ENCODE measurements at places on chromosomes 11 and 22.

- no peak for DNase-seq
These were observed 49.4 kb downstream of the BID start for GRCh38 chr22:17724678-17725499.

DNA sequence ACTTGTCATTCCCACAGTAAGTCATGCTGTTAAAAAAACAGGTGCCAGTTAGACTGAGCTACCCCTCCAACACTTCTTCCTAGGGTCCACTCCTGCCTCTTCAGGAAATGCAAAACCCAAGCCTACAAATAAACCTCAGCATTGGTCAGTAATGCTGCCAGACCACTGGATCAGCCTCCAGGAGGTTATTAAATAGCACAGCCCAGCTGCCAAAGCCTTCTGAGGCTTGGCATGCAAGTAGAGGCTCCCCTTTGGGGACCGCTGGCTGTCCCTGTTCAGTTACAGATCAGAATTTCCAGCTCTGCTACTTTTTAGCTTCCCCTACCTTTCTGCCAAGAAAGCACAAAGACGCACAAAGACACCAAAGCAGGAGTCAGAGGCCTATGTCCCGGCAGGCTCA, 33.3 kb downstream of the ABTB2 start:
- no peak for DNase-seq

DNA sequence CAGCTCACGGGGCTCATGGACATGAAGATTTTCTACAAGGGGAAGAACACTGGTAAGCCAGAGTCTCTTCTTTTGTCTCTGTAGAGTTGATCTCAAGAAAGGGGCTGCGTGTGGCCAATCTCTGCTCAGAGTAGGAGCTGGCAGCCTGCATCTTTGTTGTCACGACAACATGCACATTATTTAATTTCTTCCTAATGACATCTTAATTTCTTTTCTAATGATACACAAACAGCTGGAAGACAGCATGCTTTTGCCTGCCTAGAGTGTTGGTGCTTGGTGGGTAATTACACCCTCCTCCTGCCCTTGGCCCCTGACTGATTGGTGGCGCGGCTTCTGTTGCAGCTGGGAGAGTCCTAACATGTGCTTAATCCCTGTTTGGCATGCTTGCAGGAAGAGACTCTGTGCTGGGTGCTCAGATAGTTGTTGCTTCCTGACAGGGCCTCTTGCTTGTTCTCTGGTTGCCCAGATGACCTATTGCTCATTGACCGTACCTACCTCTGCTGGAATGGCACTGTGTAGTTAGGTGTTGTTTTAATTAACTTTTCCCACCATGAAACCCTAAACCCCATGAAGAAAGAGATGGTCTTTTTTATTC, 106.9 kb upstream of the SORL1-AS1 start:
- DNase-seq = no peak

GRCh38 chr22:24335496-24335895, 64.9 kb downstream of the SPECC1L start:
- no peak for DNase-seq

DNA sequence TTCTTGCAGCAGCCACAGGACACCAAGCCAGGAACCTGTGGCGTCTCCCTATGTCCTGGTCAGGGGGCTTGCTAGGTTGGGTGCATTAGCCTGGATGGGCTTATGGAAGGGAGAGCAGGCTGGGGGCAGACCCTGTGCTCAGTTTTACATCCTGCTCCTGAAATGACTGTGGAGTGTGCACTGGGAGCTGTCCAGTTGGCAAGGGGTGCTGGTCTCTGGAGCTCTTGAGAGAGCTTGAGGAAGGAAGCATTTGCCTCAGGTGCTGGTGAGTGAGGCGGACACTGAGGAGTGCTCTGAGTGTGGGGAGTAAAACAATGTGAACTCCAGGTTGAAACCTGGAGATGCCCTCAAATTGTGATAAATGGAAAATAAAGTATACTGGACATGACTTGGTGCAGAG, 3.4 kb downstream of the SCGB1D4 start:
- DNase-seq = no peak

DNA sequence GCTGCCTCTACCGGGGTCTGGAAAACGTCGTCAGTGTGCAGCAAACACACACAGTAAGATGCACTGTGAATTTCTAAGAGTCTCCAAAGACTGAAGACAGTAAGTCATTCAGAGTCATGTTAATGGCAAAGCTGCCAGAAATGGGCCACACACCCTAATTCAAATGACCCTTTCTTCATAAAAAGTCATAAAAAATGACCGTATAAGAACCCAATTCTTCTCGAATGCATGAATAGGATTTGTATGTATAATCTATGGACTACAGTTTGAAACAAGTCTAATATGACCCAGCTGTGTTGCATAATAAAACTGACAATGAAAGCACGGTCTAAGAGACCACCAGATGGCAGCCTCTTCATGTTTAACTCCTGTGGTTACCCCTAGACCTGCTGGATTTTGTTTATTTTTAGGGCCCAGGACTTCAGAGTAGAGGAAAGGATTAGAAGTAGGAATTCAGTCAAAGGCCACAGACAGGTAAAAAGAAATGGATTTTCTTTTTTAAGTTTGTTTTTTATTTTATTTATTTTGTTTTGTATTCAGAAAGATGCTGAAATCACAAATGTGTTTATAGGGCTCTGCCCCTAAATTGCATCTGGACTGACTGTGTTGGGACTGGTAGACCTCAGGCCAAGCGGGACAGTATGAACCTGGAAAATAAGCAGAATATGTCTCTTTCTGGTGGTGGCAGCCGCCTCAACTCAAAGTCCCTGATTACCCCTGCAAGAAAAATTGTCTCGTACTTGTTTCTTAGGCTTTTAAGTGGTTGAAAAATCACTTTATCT, 32.1 kb upstream of the SLC5A12 start:
- DNase-seq = peak; percentile 54

GRCh38 chr11:111851636-111852035, 19.7 kb downstream of the ALG9 start:
- DNase-seq = no peak

GRCh38 chr11:12815931-12816494, 141.8 kb downstream of the TEAD1 start:
- no peak for DNase-seq

DNA sequence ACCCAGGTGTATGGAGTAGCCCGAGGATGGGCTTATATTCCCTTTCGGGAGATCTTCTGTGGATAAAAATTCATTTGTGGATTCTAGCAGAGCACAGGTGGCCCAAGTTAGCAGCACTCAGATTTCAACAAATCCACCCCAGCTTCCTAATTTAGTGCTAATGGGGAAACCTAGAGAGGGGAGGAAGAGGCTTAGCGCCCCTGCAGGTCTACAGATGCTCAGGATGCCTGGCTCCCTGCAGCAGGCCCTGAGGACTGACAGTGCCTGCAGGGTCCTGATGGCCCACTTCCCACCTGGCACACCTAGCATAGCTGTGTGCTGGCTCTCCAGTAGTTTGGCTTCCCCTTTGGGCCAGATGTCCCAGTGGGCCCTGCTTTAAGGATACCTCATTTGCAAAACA, 6.5 kb downstream of the DGAT2 start:
- no peak for DNase-seq

GRCh38 chr11:59629996-59630395, 14.4 kb upstream of the OSBP start:
- DNase-seq = no peak

GRCh38 chr11:82756765-82757639, 23.3 kb upstream of the FAM181B start:
- DNase-seq = peak; percentile 57

DNA sequence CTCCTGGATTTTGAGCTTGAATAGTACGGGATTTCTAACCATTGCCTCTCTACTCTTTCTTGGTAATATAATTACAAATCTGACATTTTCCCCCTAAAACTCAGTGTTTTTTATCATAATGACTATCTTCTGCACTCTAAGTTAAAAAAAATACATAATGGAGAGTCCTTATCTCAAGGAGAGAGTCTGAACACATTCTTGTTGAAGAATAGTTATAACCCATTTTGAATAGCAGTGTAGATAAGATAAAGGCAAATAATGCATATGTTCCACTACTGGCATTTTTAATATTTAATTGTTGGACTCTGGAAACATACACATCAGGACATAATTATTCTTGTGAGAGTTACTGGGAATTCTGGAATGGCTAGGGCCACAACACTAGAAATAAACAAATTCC, 456.5 kb upstream of the ANO5 start:
- DNase-seq = no peak

DNA sequence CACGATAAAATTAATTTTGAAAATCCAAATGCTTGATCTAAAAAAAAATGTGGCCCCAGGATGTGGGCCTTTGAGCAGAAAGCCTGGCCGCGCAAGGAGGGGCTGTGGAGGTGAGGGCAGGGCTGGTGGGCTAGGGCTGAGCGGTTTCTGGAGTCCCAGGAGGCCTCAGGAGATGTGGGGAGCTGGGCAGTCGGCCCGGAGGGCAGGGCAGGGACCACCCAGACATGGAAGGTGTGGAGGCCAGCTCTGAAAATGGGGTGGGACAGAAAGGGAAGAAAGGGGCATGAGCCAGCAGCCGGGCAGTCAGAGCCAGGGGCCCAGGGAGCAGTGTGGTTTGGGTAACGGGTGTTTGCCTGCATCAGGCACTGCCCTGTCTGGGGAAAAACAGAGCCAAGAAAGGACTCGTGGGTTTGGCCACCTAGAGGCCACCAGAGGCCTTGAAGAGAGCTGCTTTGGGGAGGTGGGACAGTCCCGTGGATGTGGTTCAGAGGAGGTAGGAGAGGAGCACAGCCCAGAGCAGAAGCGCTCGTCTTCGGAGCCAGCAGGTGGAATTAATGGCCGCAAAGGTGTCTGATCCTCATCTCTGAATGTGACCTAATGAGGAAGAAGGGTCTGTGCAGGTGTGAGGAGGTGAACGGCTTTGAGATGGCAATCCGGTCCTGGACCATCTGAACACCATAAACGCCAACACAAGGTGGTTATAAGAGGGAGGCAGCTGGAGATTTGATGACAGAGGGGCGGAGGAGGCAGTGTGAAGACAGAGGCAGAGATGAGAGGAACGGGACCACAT, 50.2 kb downstream of the IGF2 start:
- DNase-seq = no peak

DNA sequence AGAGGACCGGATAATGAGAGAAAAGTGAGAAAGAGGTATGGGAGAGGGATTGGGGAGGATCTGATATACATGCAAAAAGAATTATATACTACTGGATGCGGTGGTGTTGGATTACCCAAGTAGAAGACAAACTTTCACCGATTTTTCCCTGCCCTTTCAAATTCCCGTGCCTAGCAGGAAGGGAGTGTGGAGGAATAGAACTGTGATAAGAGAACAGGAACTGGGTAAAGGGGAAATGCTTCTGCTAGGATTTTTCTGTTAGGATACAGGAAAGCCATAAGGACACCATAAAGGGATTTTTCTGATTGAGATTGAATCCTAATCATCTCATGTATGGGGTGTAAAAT, 480 bp upstream of the MTMR2 start:
- no peak for DNase-seq

- peak; percentile 74 for DNase-seq
These were observed 658 bp upstream of the ARFGAP2 start for GRCh38 chr11:47177229-47177845.

DNA sequence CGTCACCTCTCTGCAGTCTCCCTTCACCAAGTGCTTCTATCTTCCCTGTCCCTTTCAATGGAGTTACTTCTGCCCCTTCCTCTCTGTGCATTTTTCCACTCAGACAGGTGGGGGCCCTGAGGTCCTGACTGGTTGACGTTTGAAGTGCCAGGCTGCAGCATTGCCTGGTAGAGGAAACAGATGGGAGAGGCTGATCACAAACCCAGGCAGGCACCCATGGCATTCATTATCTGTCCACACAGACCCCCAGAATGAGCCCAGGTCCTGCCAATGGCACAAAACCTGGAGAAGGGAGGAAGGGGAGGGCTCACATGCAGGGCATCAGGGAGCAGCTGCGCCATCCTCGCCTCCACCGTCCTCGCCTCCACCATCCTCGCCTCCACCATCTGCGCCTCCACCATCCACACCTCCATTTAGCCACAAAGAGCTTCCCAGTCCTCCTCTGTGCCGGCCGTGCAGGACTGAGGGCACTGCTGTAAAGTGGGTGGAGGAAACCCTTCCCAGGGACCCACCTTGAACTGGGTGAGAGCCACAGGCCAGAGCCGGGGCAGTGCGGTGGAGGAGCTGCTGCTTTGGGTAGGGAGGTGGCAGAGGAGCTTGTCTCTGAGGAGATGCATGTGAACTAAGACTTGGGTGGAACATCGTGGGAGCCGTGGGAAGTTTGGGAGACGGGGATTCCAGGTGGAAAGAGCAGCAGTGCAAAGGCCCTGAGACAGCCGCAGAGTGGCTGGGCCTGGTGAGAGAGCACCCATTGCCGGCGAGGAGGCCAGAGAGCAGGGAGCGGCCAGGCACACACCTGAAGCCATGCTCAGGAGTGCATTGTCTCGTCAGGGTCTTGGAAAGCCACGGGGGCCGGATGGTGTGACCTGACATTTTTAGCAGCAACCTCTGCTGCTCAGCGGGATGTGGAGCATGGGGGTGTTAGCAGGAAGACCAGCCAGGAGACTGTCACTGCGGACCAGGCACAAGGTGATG, 145.1 kb downstream of the TBC1D22A start:
- DNase-seq = no peak

DNA sequence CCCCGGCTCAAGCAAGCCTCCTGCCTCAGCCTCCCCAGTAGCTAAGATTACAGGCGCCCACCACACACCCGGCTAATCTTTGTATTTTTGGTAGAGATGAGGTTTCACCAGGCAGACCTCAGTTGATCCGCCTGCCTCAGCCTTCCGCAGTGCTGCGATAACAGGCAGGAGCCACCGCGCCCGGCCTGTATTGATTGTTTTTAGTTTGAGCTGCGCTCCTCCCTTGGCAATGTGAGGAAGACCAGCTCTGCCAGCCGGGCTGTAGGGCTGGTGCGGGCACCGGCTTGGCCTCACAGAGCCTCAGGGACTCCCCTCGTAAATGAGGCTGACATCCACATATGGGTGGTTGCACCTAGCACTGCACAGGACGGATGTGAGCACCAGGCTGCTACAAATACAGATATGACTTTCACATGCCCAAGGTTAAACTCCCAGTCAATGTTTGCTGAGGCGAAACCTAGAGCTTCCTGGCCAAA, 7.5 kb upstream of the SLC2A11 start:
- DNase-seq = no peak

GRCh38 chr11:125980436-125980835, 34.6 kb downstream of the VSIG10L2 start:
- DNase-seq = no peak

DNA sequence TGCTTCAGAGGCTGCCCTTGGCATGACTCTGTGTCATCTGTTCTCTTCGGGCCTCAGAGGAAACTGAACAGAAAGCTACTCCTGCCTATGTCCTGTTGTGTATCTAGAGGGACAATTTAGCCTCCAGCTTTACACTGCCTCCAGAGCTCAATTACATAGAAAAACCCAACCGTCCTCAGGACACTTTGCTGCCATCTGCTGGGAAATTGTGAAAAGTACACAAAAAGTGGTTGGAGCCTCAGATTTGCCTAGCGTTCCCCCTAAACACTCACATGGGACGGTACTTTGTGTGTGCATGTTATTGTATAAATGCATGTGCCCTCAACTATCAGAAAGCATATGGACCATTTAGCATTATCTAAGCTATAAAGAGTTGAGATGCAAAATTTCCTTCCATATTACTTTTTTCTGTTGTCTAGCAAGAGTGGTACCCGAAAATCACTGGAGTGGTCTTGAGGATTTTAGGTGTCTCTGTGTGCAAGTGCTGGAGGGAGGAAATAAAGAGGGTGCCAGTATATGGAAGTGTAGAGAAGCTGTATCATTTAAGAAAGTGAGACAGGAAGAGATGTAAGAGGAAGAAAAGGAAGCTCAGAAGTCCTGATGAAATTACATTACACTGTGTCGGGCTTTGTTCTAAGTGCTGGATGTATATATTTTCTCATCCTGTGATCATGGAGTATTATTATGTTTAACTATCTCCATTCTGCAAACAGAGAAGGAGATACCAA, 8.7 kb upstream of the MS4A4E start:
- peak; percentile 54 for DNase-seq

GRCh38 chr11:83011333-83012167, 60.1 kb downstream of the RAB30 start:
- DNase-seq = no peak

All from NCI-H446 (cell line).